ENCODE measurements at places on chromosomes 4 and X. TPM values are rescaled to one million over a fixed set of nuclear protein-coding genes. Genes with fewer than 3 reads are reported as not detected.

Gene SLC49A3
- 0.40 TPM for total RNA-seq

Gene AFP
- total RNA-seq, result 0.24 TPM

Gene IQSEC2
- total RNA-seq, result 15.2 TPM

Gene RIBC1
- total RNA-seq, result 1.2 TPM

Gene ANKRD17
- 54.0 TPM for total RNA-seq

Gene SPOCK3
- 0.51 TPM for total RNA-seq

- no peak for DNase-seq
Observed at GRCh38 chr4:40349561-40350198, 14.5 kb downstream of the CHRNA9 start.

- no peak for DNase-seq
Observed at GRCh38 chrX:154384284-154384892, 5.3 kb downstream of the EMD start.

DNA sequence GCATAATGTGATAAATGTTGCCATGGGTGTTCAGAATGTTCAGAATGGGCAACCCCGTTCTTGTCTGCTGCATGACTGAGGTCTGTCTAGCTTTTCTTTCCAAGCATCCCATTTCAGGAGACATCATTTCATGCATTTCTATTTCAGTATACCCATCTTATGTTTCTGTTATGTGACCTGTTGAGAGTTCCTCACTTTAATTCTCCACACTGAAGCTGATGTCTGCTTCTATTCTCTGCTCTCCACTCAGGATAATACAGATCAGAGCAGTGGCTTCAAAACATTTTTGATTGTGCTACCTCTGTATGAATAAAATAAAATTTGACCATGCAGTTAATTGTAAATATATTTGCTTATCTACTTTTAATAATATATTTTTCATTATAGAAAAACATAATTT, 398.6 kb downstream of the ARHGAP24 start:
- DNase-seq, result no peak

- peak; percentile 68 for DNase-seq
Observed at GRCh38 chr4:84966382-84967242, at the start of gene WDFY3. Gene WDFY3, minus strand, starts transcription at chr4:84966690. Its CDS starts 106,099 bp downstream, at chr4:84860591.

DNA sequence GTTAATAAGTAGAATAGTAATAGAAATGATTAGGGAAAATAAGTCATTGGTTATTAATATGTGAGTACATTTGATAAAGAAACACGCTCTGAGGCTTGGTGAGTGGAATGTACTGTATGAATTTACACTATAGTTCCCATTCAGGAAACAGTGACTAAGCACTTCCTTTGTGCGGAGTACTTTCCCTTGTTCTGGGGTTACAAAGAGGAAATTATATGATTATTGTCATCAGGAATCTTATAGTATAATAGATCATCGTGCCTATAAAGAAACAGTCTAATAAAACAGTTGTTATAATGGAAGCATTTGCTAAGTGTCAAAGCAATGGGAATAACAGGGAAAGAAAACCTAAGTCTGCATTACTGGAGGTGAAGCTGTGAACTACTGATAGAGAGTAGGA, 138.0 kb downstream of the RPA4 start:
- DNase-seq, result no peak

- no peak for DNase-seq
Observed at GRCh38 chrX:132968296-132968949, 10.0 kb upstream of the HS6ST2 start.

- DNase-seq, result no peak
Observed at GRCh38 chr4:8819473-8820177, 52.0 kb downstream of the HMX1 start.

DNA sequence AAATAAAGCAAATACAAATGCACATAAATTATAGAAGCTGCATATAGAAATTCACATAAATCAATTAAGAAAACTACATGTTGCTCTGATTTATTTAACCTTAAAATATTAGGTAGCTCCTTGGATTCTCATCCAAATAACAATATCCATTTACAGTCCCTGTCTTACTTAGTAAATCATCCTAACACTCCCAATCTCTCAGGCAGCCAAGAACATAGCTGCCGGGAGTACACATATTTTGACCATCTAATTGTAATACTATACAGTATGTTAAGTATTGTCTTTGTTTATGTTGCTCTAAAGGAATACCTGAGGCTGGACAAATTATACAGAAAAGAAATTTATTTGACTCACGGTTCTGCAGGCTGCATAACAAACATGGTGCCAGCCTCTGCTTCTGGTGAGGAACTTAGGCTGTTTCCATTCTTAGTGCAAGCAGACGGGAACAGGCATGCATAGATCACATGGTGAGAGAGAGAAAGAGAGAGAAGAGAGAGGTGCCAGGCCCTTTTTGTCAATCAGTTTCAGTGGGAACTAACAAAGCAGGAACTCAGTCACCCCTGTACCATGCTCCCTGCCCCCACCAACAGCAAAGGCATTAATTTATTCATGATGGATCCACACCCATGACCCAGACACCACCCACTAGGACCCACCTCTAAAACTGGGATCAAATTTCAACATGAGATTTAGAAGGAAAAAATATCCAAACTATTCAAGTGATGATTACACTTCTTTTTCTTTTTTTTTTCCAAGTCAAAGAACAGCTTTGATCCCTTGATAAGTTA, 614.8 kb upstream of the TECRL start:
- DNase-seq, result no peak

DNA sequence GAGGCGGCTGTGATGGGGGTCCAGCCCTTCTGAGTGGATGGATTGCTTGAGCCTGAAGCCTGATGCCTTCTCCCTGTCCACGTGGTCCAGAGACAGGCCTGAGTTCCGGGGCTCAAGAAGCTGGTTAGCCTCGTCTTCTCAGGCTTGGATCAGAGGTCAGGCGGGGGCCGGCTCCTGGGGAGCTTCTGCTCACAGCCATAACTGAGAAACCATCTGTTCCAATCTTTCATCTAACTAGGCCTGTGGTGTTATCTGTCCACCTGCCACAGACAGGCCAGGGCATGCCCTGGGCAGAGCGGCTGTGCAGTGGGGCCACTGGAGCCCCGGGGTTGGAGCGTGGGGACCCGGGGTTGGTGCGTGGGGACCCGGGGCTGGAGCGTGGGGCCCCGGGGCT, 63.1 kb downstream of the SORCS2 start:
- no peak for DNase-seq

DNA sequence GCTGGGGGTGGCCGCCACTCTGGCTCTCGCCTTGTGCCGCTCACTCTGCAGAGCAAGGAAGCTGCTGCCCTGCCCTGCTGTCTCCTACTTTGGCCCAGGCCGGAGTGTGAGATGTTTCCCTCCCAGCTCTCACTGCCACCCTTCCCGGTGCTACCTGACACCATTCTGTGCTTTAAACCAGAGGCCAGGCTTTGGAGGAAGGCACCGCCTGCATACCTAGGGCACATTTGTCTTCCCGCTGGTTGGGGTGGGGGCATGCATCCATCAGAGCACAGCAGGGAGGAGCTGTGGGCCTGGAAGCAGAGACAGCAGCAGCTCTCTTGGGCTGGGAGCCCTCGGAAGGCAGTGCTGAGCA, 96.9 kb upstream of the PSAPL1 start:
- DNase-seq, result no peak

GRCh38 chrX:29636331-29636730, 579.0 kb upstream of the MAGEB2 start:
- DNase-seq, result no peak

DNA sequence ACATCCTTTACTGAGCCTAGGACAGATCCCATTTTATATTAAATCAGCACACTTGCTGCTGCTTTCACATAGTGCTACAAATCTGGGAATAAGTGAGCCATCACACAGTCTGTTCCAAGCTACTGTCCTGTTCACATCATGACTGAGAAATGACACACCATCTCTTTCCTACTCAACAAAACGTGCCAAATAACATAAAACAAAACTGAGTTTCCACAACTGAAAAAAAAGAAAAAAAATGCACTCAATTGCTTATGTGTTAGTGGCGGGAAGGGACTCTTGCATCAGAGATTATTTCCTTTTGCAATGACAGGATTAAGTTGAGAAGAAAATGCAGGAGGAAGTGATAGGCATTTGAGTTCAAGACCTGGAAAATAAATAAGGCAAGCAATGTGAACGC, 109.0 kb downstream of the SHROOM4 start:
- no peak for DNase-seq

GRCh38 chrX:19793471-19793870, 93.9 kb downstream of the SH3KBP1 start:
- no peak for DNase-seq

DNA sequence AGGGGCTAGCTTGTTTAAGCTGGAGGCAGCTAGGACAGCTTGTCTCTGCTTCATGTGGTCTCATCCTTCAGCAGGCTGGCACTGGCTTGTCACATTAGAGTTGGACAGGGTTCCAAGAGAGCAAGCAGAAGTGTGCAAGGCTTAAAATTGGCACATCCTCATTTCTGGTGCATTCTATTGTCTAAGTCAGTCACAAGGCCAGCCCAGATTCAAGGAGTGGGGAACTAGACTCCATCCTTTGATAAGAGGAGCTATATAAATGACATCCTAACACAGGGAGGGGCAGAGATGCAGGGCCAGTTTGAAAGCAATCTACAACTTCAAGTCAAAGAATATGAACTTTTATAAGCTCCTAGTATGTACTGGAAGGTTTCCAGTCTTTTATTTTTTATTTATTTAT, 313.2 kb downstream of the PTTG2 start:
- DNase-seq, result no peak

- no peak for DNase-seq
Observed at GRCh38 chr4:107120661-107121060, 84.5 kb upstream of the DKK2 start.

DNA sequence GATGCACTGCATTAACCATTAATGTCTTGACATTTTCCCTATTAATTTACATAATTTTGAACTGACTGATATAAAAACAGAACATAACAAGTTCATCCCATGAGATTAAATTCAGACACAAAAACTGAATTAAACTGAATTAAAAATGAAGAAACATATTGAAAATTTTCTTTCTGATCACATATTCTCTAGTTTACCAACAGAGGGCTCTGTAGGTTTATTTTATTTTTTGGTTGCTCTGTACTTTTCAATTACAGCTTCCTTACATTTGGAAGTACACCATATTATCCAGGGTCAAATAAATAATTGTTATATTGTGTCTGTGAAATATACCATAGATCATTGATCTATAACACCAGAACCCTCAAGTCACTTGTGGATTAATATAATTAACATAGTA, 27.3 kb upstream of the CT83 start:
- no peak for DNase-seq

DNA sequence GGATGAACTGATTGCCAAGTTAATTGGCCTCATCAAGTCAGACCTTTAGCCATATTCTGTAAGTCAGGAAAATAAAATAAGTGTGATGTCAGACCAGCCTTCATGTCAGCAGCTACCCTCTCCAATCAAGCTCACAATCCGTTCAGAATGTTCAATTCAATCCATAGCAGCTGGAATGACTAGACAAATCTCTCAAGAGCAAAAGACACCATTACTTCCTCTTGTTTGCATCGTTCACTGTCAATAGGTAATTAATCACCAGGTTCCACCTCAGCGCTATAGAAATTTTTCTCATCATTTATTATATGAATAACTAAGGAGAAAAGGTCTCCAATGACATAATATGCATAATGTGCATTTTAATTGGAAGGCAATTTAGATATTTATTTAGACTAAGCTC, 321.0 kb upstream of the GRIA3 start:
- DNase-seq, result no peak

DNA sequence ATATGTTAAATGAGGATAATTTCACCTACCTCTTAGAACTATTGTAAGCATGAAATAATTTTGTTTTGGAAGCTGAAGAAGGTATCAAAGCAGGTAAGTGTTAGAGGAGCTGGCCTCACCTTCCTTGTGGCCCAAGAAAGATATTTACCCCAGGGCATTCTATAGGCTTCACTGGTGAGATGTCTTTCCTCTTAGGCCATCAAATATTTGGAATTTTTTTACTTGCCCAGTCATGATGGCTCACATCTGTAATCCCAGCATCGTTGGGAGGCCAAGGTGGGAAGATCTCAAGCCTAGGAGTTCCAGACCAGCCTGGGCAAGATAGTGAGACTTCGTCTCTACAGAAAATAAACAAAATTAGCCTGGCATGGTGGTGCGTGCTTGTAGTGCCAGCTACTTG, 6.1 kb upstream of the SMS start:
- no peak for DNase-seq

DNA sequence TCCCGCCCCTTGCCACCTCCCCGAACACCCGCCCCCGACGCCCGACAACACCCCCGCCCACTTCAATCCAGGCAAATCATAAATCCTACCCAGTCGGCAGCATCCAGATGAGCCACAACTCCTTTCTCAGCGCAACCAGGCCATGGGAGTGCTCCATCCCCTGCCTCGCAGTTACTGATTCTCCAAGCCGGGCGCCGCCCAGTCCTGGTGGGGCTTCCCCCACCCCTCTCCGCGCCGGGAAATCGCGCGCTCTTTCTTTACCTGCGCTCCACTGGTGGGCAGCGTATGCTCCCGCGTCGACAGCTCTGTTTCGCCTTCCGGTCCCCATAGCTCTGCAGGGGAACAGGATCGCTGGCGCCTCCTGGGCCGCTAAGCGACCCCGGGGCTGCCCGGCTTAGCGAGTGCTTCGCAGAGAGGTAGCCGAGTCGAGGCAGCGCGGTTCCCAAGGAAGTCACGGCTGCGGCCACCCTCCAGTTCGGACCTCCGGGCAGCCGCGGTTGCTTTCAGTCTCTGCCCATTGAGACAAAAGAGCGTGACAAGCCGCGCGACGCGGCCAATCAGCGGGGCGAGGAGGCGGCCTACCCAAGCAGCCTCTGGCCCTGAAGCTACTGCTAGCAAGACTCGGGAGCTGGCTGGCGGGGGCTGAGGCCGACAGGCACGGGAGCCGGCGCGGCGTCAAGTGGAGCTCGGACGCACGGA, 43.7 kb upstream of the TMSB15B start:
- DNase-seq, result peak; percentile 69
